HCT116 (cell line): ENCODE measurements at places on chromosomes 2 and 18. TPM values are rescaled to one million over a fixed set of nuclear protein-coding genes. Genes with fewer than 3 reads are reported as not detected.

IL1RN gene
- 0.25 TPM for total RNA-seq

MPP4 gene
- total RNA-seq: 0.32 TPM

ICOS gene
- total RNA-seq: not detected

IHH gene
- 0.17 TPM for total RNA-seq

ANKZF1 gene
- 64.7 TPM for total RNA-seq

- no peak for DNase-seq
Observed at GRCh38 chr2:203871371-203871983, 3.9 kb downstream of the CTLA4 start.

DNA sequence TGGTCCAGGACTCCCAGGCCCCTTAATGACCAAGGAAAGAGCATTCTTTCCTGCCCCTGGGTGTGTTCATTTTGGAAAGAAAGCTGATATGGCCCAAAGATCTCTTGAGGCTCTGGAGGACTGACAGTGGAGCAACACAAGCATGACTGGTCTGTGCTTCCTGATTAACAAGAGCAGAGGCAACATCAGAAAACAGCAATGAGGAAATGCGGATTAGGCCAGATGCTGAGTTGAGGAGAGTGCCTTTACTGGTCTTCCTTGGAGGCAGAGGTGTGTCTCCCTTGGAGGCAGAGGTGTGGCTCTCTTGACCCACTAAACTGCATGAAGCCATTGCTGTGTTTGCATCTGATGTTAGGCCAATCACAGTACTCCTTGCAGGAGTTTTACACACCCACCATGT, 19.9 kb downstream of the IL36B start:
- no peak for DNase-seq

- DNase-seq: no peak
Observed at GRCh38 chr2:111684611-111685010, 199.4 kb downstream of the ANAPC1 start.
